ENCODE measurements at places on chromosomes 2 and 18.

DNA sequence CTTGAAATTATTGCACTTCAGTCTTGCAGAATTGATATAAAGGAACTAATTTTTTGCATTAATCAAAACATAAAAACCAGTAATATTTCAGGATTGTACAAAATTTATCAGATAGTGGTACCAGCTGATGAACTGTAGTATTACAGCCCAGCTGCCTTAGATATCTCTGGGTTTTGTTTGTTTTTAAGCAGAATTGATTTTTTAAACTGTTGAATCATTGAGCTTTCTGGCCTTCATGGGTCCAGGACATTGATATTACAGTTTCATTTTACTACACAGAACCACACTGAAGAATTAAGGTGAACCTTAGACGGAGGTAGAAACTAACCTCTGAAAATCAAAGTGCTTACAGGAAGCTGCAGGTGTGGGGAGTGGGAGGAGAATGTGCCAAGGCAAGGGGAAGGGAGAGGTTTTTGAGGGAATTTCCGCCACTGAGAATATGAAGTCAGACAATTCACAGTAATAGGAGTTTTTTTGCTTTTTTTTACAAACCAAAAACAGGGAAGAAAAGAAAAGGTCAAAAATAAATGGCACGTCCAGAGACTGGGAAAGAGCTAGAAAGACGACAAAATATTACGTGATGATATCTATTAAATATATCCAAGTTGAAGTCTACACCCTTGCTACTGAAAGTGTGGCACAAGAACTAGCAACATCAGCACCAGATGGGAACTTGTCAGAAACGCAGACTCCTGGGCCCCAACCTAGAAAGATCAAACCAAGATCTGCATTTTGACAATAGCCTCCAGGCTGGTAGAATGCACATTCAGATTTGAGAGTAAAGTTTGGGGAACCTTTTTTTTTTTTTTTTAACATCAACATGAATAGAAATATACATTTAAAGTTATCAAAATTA, 40.8 kb upstream of the SPAG16 start:
- no peak for DNase-seq

GRCh38 chr2:46344706-46345105, 47.5 kb downstream of the EPAS1 start:
- DNase-seq: no peak

DNA sequence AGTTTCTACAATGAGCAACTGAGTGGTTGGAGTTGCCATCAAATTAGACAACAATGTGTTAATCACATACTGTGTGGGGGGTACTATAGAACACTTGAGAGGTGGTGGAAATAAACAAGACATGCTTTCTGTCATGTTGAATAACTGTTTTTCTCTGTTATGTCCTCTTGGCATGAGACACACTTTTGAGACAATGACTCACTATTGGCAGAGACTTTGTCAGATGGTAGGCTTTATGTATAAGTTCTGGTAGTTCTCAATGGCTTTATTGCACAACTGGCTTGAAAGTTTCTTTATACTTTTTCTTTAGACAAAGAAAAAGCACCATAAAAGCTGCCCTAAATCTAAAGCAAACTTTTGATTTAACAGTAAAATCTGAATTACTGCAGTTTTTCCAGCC, 578.7 kb downstream of the ADCYAP1 start:
- no peak for DNase-seq

DNA sequence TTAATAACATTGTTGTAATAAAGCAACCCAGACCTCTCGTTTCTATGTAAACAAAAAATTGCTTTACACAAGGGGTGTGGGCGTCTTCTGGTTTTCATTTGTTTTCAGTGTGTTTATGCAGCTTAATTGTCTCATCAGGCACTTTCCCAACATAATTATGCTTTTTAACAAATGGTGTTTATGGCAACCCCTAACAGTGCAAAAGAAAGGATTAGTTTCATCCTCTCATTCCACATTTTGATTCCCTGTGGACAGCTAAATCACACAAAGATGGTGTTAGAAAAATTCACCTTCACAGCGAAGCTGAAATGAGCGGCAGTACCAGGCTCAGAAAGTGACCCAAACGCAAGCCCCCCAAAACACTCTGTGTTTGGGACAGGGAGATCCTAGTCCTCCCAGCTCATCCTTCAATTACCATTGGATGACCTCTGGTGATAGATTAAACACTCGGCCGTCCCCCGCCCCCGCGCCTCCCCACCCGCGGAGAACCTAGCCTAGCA, 724 bp downstream of the FTCDNL1 start:
- no peak for DNase-seq

GRCh38 chr2:112918256-112918655, 7.3 kb downstream of the IL37 start:
- DNase-seq: no peak

DNA sequence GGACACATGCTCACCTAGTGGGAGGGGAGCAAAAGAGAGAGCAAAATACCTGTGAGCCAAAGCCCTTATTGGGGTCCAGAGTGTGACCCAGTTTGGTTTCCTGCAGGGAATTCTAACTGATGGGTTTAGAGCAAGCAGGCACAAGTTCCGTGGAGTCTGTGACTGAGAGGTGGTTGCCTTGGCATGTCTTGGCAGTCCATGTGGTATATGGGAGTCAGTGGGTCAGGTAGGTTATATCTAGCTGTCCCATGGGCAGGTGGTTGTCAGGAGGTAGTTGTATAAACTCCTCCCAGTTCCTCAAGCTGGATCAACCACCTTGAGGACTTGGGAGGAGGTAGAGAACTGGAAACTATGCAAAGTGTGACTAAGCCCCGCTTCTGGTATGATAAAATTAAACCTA, 452.8 kb upstream of the VWC2L start:
- DNase-seq: no peak

- peak; percentile 2 for DNase-seq
Observed at GRCh38 chr18:5197032-5197434, at the start of gene AKAIN1. AKAIN1 (minus strand) TSS chr18:5197257; CDS start chr18:5197053, 204 bp downstream.

DNA sequence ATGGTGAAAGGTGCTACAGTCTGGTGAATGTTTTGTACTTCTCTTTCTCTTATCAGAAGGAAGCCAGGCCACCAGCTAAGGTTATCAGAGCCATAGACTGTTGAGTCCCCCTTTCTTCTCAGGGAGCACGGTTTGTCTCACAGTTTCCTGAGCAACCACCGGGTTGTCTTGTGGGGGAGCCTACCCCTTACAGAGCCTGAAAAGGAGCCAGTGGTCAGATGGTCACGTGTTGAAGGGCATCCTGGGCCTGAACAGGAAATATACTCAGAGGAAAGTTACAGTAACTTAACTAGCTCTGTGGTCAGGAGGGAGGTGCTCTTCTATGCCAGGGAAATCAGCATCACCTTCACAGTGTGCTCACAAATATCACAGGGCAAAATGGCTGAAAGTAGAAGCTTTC, 11.6 kb downstream of the CD28 start:
- peak; percentile 5 for DNase-seq

Data from KBM-7 (cell line).